ENCODE measurements at places on chromosomes 6 and 20.

GRCh38 chr6:34573567-34574183 is 17.5 kb upstream of the SPDEF start:
- no peak for DNase-seq

DNA sequence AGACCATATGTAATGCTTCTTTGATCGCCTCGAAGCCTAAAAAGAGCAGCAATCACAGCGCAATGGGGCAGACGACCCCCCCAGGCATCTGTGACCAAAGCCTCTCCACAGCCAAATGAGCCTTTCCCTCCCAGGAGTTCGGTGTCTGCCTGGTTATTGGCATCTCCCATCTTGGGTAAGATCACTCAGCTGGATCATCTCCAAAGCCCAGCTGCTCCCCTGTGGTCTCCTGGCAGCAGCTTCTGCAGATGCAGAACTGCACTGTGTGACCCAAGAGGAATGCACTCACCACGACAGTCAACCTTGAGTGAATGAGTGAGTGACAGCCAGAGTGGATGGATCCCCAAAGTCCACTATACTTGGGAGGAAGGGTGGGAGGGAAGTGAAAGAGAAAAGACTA is 44.8 kb upstream of the IYD start:
- no peak for DNase-seq

- peak; percentile 74 for DNase-seq
These were observed 6.7 kb upstream of the VNN2 start for GRCh38 chr6:132764370-132764769.

DNA sequence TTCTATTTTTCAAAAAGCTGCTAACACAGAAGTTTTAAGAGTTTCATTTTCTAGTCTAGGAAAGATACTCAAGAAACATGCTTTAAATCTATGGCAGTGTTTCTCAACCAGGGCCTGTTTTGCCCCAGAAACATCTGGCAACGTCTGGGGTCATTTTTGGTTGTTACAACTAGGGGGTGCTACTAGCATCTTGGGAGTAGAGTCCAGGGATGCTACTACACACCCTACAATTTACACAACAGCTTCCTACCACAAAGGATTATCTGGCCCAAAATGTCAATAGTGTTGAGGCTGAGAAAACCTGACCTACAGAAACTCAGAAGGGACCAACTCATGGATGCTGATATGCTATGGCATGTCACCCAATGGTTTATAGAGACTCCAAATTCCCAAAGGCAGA is 24.4 kb downstream of the SERAC1 start:
- DNase-seq = peak; percentile 49

GRCh38 chr20:18702736-18703135 is 110.8 kb upstream of the SCP2D1 start:
- DNase-seq = peak; percentile 64

GRCh38 chr20:64161356-64162238 is 2.7 kb upstream of the MYT1 start:
- DNase-seq = peak; percentile 39

DNA sequence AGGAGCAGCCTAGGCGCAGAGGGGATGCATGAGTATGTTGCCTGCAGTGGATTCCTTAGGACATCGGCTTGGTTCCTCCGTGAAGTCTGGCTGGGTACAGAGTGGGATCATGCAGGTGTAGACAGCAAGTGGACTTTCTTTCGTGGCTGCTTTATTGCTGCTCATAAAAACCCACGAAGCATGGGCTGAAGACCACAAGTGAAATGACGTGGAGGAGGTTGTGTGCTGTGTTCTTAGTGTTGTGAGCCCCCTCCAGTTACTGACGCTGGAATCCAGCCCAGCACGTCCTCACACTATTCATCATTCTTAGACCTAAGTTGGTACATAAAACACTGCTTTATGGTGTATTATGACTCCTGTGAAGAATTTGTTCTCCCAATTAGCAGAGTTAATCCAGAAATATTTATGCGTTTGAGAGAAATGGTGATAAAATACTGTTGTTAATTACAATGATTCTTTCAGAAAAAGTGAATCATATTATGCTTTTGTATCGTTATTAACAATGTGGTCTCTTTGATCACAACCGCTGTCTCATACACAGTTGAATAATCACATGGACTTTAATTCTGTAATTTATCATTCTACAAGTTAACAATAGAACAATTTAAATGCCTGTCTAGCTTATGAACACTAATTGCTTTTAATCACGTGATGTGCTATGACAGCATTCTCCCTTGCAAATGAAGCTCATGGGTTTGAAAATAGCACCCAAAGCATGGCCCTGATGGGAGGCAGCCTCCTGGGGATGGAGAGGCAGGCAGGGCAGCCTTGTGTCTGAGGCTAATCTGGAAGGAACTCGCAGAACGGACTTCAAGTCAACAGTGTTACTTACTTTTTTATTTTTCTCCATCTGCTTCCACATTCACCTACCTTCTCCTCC is 233.9 kb upstream of the SYNDIG1 start:
- DNase-seq = no peak

- no peak for DNase-seq
These were observed 514.1 kb downstream of the GRIK2 start for GRCh38 chr6:101907356-101908217.

DNA sequence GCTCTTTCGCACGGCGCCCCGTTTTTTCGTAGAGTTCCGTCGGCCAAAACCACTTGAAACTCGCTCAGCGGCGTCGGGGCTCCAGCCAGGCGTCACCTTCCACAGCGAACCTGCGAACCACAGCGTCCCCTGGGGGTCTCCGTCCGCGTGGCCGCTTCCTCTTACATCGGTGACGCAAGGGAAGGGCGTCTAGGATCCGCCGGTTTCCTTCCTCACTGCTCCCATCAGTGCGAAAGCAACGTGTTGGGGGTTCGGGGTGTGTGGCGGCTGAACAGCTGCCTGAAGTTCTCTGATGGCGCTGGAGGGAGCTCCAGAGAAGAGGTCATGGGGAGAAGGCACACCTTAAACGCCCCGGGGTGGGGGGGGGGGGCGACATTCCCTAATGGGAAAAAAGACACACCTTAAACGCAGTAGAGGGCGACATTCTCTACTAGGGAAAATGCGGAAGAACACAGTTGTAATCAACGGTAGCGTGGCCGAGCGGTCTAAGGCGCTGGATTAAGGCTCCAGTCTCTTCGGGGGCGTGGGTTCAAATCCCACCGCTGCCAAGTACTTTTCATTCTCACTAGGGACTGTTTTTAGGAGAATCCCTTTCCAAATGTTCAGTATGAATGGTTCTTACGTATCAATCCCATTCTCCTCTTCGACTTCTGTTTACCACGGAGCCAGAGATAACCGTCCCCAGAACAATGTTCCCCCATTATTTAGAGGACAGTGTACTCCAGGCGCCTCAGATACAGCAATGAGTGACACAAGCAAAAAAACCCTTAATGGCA is 16.4 kb downstream of the ZNF311 start:
- peak; percentile 83 for DNase-seq

- DNase-seq = no peak
These were observed 37.4 kb downstream of the GCNT2 start for GRCh38 chr6:10558565-10558964.

DNA sequence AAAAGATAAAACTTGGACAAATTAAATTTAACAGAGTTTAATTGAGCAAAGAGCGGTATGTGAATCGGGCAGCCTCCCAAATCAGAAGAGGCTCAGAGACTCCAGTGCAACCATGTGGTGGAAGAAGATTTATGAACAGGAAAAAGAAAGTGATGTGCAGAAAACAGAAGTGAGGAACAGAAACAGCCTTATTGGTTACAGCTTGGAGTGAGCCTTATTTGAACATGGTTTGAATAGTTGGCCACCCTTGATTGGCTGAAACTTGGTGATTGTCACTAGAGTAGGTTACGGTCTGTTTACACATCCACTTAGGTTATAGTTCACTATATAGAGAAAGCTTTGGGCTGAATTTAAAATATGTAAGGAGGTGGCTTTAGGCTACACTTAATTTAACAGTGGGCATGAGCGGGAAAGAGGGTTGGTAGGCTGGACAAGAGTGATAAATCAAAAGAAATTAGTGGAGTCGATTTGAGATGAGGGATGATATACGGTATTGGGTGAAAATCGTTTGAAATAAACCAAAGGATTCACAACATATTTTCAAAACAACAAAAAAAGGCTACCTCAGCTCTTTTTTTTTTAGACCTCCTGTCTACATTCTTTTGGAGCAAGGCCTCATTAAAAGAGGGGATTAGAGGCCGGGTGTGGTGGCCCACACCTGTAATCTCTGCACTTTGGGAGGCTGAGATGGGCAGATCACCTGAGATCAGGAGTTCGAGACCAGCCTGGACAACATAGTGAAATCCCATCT is 84.3 kb upstream of the PREP start:
- no peak for DNase-seq

GRCh38 chr20:34512955-34513419 is 3.2 kb upstream of the DYNLRB1 start:
- DNase-seq = no peak

- DNase-seq = peak; percentile 46
These were observed 834.0 kb downstream of the MAFB start for GRCh38 chr20:39855056-39855455.

DNA sequence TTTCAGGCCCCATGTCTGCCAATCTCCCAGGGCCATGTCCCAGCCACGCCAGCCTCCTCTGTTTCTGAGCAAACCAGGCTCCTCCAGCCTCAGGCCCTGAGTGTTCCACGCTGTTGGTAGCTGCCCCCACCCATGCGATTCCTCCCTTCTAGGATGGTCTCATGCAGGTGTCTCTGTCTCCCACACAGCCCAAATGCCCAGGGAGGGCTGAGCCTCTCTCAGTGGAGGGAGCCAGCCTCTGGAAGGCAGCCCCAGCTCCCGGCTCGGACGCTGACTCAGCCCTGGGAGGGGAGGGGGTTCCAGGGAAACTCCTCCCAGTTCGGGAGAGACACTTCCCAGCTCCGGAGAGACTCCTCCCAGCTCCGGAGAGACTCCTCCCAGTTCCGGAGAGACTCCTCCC is 122.9 kb upstream of the AFDN start:
- DNase-seq = no peak

DNA sequence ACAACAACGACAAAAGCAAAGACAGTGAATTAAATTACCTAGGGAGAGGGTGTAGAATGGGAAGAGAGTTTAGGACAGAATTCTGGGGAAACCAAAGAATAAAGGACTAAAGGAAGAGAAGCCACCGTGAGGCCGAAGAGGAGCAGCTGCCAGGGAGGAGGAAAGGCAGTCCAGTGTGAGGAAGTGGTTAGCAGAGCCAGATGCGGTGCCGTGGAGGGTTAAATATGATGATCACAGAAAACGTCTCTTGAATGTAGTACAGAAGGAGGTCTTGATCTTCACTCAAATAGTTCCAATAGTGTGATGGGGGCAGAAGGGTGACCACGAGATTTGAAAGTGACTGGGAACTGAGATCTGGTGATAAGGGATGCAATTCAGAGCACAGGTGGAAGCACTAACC is 67.7 kb downstream of the TMEM244 start:
- no peak for DNase-seq

GRCh38 chr6:10540073-10540746 is 19.1 kb downstream of the GCNT2 start:
- DNase-seq = no peak

DNA sequence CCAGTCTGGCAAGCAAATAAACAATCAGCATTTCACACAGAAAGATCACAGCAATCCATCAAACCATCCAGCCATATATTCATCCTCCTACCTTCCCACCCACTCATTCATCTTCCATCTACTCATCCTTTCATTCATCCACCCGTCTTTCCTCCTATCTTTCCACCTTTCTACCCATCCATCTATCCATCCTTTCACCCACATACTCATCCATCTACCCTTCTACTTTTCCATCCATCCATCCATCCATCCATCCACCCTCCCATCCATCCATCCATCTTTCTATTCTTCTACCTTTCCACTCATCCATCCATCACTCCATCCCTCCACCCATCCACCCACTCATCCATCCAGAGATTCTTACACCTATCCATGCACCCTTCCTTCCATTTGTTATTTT is 49.3 kb downstream of the KIAA0319 start:
- DNase-seq = no peak

DNA sequence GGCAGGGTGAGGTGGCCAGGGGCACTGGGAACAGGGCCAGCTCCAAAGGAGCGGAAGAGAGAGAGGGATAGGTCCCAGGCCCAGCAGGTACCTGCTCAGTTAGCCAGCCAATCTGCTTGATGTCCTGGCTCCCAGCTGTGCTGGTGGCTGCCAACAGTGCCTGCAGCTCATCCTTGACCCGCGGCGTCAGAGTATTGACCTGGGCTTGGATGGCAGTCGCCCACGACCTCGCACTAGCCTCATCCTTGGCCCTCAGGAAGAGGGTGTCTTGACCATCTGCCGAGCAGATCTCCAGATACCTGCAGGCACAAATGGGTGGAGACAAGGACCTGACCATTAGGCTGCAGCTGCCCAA is 11.1 kb upstream of the CDK5RAP1 start:
- DNase-seq = no peak

DNA sequence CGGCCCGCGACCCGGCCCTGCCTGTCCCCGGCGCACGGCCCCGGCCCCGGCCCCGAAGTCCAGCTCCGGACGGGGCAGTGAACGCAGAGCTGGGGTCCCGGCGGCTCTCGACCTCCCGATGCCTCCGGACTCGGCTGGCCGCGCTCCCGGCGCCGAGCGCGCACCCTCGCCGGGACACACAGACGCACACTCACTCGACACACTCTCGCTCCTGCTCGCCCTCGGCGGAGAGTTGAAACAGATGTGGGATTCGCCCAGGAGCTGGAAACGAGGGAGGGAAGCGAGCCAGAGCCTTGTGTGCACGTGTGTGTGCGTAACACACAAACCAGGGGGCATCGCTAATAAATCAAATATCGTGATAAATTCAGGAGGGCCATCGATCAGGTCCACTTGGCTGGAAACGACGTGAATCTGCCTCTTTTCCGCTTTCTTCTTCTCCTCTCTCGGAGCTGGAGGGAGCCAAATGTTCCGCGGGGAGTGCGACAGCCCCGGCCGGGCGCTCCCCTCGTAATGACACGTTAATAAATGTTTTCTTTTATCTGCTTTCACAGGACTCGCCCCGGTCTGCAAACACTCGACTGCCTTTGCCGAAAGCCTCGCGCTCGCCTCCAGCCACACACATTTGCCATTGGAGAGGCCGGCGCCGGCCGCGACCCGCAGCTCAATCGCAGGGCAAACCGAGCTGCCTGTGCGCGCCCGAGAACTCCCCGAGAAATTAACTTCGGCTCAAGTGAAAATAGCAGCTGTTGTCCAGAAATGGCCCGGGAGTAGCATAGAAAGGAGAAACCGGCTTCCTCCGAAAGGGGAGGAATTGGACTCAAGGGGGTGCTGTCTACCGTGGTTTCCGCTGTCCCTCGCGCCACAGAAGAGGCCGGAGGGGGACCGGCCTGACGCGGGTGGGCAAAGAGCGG is 828 bp upstream of the SULF2 start:
- DNase-seq = peak; percentile 70

- DNase-seq = peak; percentile 3
These were observed 169.9 kb downstream of the QRSL1 start for GRCh38 chr6:106799031-106799894.

Measured in fibroblast of mammary gland (primary cell).